ENCODE measurements at places on chromosomes 11 and 22. TPM values are rescaled to one million over a fixed set of nuclear protein-coding genes. Genes with fewer than 3 reads are reported as not detected.

Gene KCNK4
- total RNA-seq: not detected

Gene SCGB1A1
- not detected for total RNA-seq

Gene FOLR2
- total RNA-seq: not detected

Gene IL17RA
- total RNA-seq: 73.6 TPM

Gene XKR3
- not detected for total RNA-seq

Gene CCDC87
- not detected for total RNA-seq

Gene KBTBD4
- total RNA-seq: 16.8 TPM

Gene LRRC56
- 2.8 TPM for total RNA-seq

Gene NXPE4
- not detected for total RNA-seq

All from activated naive CD4-positive, alpha-beta T cell treated with anti-CD3 and anti-CD28 coated beads, Interleukin-2, amount 10 ng/mL, durations not matched to agents 5 hours and 36 hours (primary cell).